Astrocyte (in vitro differentiated cells and primary cell): ENCODE measurements at places on chromosomes 5 and 9.
A peak's percentile ranks its signal among the peaks of the same experiment; 100 is the strongest.

- no peak overlapping the region for H3K27ac ChIP-seq
- H3K36me3 ChIP-seq: no peaks in the 10 kb centered on the region
- no peak overlapping the region for H3K4me3 ChIP-seq
- peaks cover 13% of the 10 kb centered on the region for H3K4me1 ChIP-seq
These were observed 69.4 kb downstream of the EBF1 start for GRCh38 chr5:159030357-159030756.

DNA sequence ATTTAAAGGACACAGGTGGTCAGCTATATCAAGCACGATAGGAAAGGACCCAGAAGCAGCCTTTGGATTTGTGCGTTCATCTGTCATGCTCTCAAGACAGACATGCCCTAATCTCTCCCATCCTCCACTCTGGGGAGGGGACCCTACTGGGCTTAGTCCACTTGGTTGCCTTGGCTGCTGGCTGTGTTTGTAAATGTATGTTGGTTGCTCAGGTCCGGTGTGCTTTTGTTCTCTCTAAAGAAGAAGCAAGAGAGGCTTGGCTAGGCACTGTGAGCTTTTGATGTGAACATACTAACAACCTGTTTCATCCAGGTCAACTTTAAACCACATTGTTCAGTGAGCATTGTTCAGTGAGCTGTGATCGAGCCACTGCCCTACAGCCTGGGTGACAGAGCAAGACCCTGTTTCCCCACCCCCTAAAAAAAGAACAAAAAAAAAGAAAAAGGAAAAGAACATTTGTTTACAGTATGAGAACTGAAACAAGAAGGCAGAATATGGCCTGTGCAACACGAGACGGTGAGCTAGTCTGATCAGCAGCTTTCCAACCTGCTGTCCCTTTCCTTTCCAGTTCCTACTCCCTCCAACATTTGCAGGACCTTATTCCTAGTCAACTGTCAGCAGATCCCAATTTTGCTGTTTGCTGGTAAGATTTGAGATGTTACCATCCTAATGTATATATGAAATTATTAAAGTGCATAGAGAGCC is 228.3 kb downstream of the ARHGAP26 start:
- H3K27ac ChIP-seq: no peak overlapping the region
- no peaks in the 10 kb centered on the region for H3K36me3 ChIP-seq
- H3K4me1 ChIP-seq: peaks cover 18% of the 10 kb centered on the region
- no peak for DNase-seq
- H3K27me3 ChIP-seq: no peaks in the 10 kb centered on the region

GRCh38 chr5:139689631-139690063 is 41.5 kb downstream of the CXXC5 start:
- H3K27me3 ChIP-seq: no peaks in the 10 kb centered on the region
- H3K36me3 ChIP-seq: peaks cover 3% of the 10 kb centered on the region
- no peak for DNase-seq
- no peak overlapping the region for H3K4me3 ChIP-seq
- H3K4me1 ChIP-seq: peaks cover 57% of the 10 kb centered on the region

- H3K27ac ChIP-seq: no peak overlapping the region
- no peak for DNase-seq
- H3K36me3 ChIP-seq: peaks cover 31% of the 10 kb centered on the region
- peaks cover 13% of the 10 kb centered on the region for H3K4me1 ChIP-seq
- no peak overlapping the region for H3K4me3 ChIP-seq
These were observed 14.3 kb downstream of the FBXO38 start for GRCh38 chr5:148397968-148398595.

- no peak overlapping the region for H3K4me3 ChIP-seq
- H3K4me1 ChIP-seq: peaks cover 15% of the 10 kb centered on the region
- H3K27ac ChIP-seq: no peak overlapping the region
- no peaks in the 10 kb centered on the region for H3K36me3 ChIP-seq
These were observed 30.9 kb downstream of the KCTD16 start for GRCh38 chr5:144201588-144201987.

DNA sequence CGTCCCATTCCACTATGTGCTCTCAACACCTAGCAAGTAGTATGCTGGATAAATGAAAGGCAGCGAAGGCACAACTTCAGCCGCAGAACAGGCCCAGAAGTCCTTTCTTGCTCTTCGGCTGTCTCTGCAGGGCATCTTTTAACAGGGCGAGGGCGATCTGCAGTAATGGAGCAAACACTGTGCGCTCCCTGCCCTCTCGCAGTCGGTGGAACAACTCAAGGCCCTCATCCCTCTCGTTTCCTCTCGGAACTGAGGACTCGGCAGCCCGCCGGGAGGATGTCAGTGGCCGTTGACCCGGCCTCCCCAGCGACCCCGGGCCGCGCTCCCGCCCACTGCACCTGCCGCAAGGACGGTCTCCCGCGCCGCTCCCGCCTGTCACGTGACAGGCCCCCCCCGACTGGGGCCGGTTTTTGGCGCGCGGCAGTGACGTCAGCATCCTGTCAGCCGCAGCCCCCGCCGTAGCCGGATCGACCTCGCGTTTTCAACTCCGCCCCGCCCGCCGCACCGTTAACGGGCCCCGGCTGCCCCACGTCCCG is 1.1 kb downstream of the ZNF367 start:
- DNase-seq: peak; percentile 47
- peak overlapping the region; percentile 82 for H3K4me3 ChIP-seq
- no peaks in the 10 kb centered on the region for H3K36me3 ChIP-seq
- peak overlapping the region; percentile 58 for H3K27ac ChIP-seq
- peaks cover 25% of the 10 kb centered on the region for H3K4me1 ChIP-seq
- no peaks in the 10 kb centered on the region for H3K27me3 ChIP-seq

GRCh38 chr9:113579283-113580040 is 115.9 kb downstream of the RGS3 start:
- no peak overlapping the region for H3K4me3 ChIP-seq
- H3K27ac ChIP-seq: peak overlapping the region; percentile 85
- peaks cover 52% of the 10 kb centered on the region for H3K4me1 ChIP-seq
- no peak for DNase-seq
